Activated CD8-positive, alpha-beta memory T cell treated with anti-CD3 and anti-CD28 coated beads for 24 hours (primary cell): ENCODE measurements at places on chromosomes 5 and 9.

DNA sequence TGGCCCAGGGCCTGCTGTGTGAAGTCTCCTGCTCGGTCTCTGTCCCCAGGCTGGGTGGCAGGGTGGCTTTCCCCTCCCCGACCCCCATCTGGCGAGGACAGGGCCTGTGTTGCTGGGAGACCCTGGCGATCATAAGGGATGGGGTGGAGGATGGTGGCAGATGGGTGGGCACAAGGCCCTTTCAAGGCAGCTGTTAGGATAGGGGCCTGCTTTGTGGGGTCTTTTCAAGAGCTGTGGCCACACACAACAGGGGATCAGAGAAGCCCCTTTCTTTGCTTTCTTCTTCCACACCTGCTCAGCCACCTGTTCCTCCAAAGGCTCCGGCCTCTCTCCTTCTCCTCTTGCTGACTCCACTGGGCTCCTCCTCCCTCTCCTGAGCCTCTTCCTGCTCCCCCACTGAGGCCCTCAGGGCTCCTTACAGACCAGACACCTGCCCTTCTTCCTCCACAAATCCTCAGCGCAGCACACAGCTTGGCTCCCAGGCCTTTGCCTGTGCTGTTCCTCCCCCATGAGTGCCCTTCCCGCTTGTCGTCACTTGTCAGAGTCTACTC, 15.0 kb upstream of the NEURL1B start:
- no peak for DNase-seq

DNA sequence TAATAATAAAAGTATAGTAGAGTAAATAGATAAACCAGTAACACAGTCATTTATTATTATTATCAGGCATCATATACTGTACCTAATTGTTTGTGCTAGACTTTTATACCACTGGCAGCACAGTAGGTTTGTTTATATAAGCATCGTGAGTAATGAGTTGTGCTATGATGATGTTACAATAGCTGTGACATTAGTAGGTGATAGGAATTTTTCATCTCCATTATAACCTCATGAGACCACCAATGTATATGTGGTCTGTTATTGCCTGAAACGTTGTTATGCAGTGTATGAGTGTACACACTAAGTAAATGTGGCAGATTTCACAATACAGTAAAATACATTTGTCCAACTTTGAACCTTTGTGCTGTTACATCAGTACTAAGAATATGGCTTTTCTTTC, 72.7 kb upstream of the SPATA31D4 start:
- DNase-seq = no peak

DNA sequence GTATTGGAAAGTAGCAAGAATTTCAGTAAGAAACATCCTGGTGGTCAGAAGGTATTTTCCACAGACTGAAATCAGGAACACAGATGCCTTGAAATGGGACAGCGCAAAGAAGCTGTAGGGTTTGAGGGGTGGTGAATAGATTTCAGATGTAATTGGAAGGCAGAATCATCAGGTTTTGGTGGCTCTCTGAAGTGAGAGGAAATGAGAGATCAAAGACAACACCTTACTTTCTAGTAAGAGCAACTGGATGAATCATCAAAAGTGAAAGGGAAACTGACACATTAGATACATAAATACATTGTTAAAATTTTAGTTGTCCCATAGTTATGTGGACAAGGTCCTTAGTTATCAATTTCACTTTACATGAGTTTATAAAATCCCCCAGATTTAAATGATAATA, 188.2 kb upstream of the SLC27A6 start:
- DNase-seq = no peak

DNA sequence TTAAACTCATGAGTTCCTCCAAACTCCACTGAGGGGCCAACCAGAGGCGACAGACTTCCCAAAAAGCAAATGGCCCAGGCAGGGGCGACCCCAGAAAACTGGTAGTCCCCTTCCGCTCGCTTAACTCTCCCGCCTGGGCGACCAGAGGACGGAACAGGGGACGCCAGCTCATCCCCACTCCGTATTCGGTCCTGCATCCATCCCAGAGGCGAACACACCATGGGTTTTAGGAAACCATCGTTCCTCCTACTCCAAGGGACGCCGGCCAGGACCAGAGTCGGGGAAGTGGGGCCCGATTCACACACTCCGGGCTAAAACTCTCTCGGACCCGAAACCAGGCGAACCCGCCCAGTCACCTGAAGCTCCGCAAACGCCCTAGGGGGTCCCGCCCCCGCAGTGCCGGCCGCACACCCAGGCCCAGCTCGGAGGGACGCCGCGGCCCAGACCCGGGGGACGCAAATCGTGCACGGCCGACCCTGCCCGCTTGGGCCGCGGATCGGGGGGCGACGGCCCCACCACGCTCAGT, 478 bp downstream of the TEX10 start:
- peak; percentile 81 for DNase-seq

DNA sequence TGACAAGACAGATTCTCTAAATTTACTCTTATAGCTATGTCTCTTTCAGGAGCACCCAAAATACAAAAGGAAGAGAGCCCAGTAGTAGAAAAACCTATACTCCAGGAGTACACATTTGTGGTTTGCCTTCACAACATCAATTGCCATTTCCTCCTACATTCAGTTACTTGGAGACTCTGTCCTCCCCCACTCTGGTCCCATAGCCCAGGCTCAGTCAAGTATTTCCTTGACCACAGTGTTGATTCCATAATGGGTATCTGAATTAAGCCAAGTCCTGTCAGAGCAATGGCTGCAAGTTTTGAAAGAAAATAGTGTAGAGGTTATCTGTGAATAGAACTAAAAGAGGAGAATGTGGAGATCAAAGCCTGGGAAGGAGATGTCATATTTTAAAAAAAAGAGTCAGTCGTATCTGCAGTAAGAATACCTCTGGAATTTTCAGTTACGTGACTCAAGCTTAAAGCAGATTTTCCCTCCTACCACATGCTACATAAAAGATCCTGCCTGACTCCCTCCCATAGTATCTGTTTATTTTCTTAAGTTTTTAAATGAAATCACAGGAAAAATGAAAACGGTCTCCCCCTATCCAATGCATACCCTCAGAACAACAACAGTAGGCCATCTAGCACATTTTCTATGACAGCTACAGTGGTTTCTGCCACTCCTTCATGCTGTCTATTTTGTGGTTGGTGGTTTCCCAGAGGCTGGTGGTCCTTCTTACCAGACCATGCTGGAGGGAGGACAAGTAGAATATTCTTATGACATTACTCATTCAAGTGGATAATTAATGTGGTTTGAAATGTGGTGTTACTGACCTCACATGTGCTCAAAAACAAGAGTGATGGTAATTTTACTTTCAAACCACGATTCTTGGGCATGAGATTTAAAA, 249.7 kb upstream of the TMEM161B start:
- DNase-seq = no peak

- no peak for DNase-seq
Observed at GRCh38 chr9:77161966-77162365, 15.4 kb upstream of the VPS13A start.

DNA sequence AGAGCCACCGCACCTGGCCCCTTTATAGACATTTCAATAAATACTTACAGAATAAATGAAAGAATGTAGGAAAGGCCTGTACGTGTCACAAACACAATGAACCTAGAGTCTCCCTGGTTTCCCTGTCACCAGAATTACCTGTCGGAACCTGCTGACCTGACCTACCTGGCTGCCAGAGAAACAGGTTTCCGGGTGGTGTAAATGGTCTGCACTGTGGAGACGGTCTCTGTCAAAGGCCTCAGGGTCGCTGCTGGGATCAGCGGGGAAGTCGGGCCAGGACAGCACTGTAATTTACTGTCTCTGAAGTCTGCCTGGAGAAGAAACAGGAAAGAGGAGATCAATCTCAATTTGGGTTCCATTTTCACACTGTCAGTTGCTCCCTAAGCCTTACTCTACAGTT, 9.3 kb upstream of the FRRS1L start:
- DNase-seq = no peak

GRCh38 chr5:50667023-50667652, 701 bp downstream of the PARP8 start:
- DNase-seq = no peak

GRCh38 chr5:52010454-52010853, 627.2 kb downstream of the ISL1 start:
- no peak for DNase-seq

DNA sequence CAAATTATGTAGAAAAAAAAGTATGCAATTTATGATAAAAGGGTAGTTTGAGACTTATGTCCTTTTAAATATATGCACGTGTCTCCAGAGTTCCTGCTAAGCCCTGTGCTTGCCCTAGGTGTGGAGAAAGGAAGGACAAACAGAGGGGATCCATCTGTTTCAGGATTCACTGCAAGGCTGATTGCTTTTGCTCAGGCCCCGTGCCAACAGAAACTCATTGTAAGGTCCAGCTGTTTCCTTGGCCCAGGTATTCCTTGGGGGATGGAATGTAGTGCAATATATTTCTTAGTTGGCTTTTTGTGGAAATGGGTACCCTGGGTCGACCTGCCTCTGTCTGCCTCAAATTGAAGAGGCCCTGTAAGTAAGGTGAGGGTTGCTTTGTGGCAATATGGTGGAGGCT, 268.6 kb upstream of the CLINT1 start:
- DNase-seq = no peak
